ENCODE measurements at places on chromosomes 6 and 20. TPM values are rescaled to one million over a fixed set of nuclear protein-coding genes. Genes with fewer than 3 reads are reported as not detected.

DNA sequence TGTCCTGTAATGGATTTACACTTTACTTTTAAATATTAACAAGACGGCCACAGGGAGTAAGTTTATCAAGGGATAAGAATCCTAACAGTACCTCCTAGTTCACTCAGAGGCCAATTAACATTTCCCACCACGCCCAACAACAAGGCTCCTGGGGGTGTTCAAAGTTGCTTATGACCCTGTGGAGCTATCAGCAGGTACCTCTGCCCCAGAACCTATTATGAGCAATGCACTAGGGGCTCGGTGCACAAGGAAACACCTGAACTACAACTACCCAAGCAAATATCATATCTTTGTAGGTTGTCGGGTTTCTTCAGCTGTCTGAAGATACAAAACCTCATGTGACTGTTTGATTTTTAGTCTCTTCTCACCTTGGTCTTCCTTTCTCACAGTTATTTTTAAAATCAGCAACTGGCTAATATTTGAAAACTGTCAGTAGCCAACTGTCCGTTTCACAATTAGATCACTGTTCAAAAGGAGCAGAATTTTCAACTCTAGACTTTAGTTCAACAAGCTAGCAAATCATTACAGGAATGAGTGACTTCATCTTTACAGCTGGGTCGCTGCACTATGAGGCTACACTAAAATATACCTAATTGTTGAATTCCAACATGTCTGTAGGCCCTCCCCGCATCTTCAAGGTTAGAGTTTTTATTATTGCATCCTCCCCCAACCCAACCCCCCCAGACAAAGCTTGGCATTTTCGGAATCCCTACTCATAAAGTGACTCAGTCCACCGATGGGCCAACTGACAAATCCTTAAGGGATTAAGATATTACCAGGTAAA is 38.1 kb downstream of the B4GALT5 start:
- DNase-seq, result no peak
- H3K27ac ChIP-seq, result peak overlapping the region; percentile 67
- peaks cover 82% of the 10 kb centered on the region for H3K4me1 ChIP-seq
- no peak overlapping the region for H3K4me3 ChIP-seq

DNA sequence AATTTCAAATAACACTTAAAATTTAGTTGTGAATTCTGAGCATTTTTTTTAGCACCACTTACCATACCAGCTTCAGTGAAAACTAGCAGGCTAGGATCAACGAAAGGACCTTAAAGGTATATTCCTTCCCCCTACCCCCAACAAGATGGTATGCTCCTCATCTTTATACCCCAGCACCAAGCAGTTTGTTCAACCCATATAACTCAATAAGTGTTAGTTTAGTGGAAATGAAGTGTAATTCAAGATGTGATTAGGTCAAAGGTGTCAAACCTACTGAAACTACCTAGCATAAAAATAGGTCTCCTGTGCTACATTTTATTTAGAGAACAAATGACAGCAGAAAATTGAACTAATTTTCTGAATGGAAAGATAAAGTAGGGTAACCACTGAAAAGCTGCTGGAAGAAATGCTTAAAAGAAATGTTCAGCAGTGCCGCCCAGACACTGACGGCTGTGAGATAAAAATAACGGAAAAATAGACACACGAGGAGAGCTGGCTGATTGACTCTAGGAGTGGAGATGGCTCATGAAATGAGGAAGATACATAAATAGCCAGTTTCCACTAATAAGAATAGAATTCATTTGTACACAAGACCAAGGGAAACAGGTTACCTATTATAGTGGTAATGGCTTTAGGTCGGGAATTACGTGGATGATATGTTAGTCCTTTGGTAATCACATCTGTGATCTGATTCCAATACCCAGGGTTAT is 94.8 kb downstream of the IPCEF1 start:
- H3K27ac ChIP-seq, result no peak overlapping the region
- H3K36me3 ChIP-seq, result peaks cover 10% of the 10 kb centered on the region
- no peaks in the 10 kb centered on the region for H3K4me1 ChIP-seq
- no peaks in the 10 kb centered on the region for H3K27me3 ChIP-seq
- no peak for DNase-seq

DNA sequence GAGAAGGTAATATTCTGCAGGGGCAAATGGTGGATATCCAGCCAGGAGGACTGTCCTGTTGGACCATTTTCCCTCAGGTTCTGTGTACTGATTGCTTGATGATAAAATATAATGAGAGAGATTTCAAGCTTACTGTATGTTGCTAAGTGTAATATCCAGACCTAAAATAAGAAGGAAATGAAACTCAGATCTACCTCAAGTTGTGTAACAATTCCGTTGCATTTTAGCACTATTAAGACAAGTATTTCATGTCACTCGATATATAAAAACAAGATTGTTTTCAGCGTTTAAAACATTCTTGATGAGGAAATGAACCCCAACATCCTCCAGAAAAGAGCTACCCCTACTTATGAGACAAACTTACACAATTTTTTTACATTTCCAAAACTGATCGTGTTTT is 57.2 kb downstream of the RGS17 start:
- DNase-seq, result no peak
- H3K27ac ChIP-seq, result no peak overlapping the region
- H3K4me1 ChIP-seq, result peaks cover 6% of the 10 kb centered on the region
- no peaks in the 10 kb centered on the region for H3K27me3 ChIP-seq
- H3K4me3 ChIP-seq, result no peak overlapping the region

- DNase-seq, result no peak
- no peaks in the 10 kb centered on the region for H3K4me1 ChIP-seq
- H3K36me3 ChIP-seq, result peaks cover 14% of the 10 kb centered on the region
- H3K4me3 ChIP-seq, result no peak overlapping the region
- H3K27ac ChIP-seq, result no peak overlapping the region
- no peaks in the 10 kb centered on the region for H3K27me3 ChIP-seq
Observed at GRCh38 chr6:2817903-2818443, 23.7 kb downstream of the SERPINB1 start.

- no peak overlapping the region for H3K27ac ChIP-seq
- H3K4me3 ChIP-seq, result no peak overlapping the region
- no peaks in the 10 kb centered on the region for H3K4me1 ChIP-seq
- H3K36me3 ChIP-seq, result no peaks in the 10 kb centered on the region
- DNase-seq, result no peak
Observed at GRCh38 chr20:14264869-14265268, 72.5 kb downstream of the FLRT3 start.

DNA sequence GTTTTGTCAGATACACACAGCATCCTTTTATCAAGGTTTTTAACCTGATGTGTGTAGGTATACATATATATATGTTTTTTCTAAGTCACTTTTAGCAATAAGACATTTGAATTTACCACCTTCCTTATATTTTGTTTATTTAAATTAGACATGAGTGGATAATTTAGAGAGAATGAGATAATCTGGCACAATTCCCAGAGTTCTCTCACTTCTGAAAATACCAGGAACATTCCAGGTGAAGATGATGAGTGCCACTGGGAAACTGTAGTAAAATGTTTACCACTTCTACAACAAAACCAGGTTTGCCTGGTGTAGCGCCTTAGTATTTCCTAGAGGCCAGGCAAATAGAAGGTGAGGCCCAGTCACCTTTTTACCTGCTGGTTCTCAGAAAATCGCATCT is 189.5 kb downstream of the TMEM242 start:
- no peak overlapping the region for H3K27ac ChIP-seq
- no peak overlapping the region for H3K4me3 ChIP-seq
- H3K27me3 ChIP-seq, result no peaks in the 10 kb centered on the region
- no peak for DNase-seq

DNA sequence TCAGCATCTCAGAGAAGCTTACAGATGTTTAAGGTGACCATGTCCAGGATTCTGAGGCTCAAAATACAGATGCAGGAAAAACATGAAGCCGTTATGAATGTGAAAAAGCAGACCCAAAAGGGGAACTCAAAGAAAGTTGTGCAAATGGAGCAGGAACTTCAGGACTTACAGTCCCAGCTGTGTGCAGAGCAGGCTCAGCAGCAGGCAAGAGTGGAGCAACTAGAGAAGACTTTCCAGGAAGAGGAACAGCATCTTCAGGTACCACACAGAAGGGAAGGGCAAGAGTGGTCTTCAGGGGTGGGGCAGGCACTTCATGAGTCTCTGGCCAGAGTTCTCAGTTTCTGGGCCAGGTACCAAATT is 15.2 kb downstream of the RNF8 start:
- no peaks in the 10 kb centered on the region for H3K27me3 ChIP-seq
- no peak overlapping the region for H3K27ac ChIP-seq
- no peaks in the 10 kb centered on the region for H3K4me1 ChIP-seq
- peaks cover 19% of the 10 kb centered on the region for H3K36me3 ChIP-seq

DNA sequence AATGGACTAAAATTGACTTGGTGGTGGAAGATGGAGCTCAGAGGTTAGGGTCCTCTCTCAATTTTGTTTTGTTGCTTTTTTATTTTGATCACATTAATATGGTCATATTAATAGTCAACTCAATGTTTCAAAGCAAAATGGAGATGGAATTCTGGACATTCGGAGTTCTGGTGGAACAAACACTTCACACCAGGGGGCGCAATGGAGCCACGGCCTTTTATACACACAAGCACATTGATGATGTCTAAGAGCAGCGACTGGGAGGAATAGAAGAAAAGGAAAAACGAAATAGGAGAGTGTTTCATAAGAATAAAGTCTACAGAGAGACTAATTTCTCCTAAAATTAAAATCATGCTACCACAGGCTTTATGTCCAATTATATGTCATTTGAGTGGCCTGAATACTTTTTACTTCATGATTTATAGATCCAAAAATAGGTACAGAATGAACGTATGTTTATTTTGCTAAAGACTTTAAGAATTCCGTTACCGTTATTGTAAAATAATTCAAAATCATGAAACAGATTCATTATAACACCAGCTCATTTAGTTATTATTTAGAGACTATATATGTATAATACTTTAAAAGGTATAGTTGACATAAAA is 197.6 kb upstream of the SASH1 start:
- no peaks in the 10 kb centered on the region for H3K27me3 ChIP-seq
- peak; percentile 78 for DNase-seq
- no peaks in the 10 kb centered on the region for H3K36me3 ChIP-seq
- H3K4me3 ChIP-seq, result no peak overlapping the region
- peaks cover 11% of the 10 kb centered on the region for H3K4me1 ChIP-seq

- no peaks in the 10 kb centered on the region for H3K27me3 ChIP-seq
- no peaks in the 10 kb centered on the region for H3K4me1 ChIP-seq
- H3K36me3 ChIP-seq, result peaks cover 46% of the 10 kb centered on the region
- no peak overlapping the region for H3K27ac ChIP-seq
Observed at GRCh38 chr6:151422981-151423380, 28.9 kb downstream of the RMND1 start.

GRCh38 chr6:139243536-139243935 is 48.3 kb downstream of the TXLNB start:
- H3K36me3 ChIP-seq, result no peaks in the 10 kb centered on the region
- H3K4me1 ChIP-seq, result peaks cover 11% of the 10 kb centered on the region
- no peak overlapping the region for H3K27ac ChIP-seq
- H3K4me3 ChIP-seq, result no peak overlapping the region
- DNase-seq, result no peak

DNA sequence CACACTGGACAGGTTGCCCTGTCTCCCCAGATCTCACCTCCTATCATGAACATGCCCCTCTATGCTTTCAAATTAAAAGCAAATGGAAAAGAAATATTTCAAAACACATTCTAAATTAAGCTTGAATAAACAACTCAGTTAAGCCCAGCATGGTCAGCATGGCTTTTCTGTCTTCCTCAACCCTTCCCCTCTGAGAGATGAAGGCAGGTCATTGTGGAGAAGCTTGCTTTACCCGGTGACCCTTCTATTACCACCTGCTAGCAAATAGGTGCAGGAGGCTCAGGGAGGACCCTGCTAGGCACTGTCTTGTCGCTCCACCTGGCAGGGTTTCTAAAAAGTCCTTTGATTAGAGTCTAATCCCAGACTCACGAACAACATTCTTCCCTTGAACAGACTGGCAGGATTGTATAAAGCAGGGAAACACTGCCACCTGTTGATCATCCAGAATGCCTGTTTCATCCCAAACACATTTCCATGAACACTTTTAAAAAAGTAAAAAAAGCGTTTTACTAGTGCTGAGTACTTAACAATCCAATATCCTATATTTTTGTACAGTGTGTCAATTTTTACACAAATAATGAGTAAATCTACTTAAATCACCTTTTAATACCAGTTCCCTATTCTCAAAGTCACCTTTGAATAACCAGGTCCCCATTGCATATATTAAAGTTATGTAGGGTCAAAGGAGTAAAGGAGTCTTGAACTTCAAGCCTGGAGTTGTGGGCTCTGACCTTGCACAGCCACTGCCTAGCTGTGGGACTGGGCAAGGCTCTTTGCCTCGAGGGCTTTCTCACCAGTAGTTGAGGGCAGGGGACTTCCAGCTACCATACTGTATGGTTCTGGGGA is 75.5 kb downstream of the GPR6 start:
- H3K27me3 ChIP-seq, result no peaks in the 10 kb centered on the region
- no peak overlapping the region for H3K4me3 ChIP-seq
- no peak overlapping the region for H3K27ac ChIP-seq
- no peak for DNase-seq

- no peaks in the 10 kb centered on the region for H3K4me1 ChIP-seq
- DNase-seq, result no peak
- no peak overlapping the region for H3K27ac ChIP-seq
- H3K4me3 ChIP-seq, result no peak overlapping the region
- H3K27me3 ChIP-seq, result no peaks in the 10 kb centered on the region
- H3K36me3 ChIP-seq, result no peaks in the 10 kb centered on the region
Observed at GRCh38 chr6:124066946-124067552, 263.4 kb downstream of the NKAIN2 start.

- H3K27me3 ChIP-seq, result no peaks in the 10 kb centered on the region
- no peaks in the 10 kb centered on the region for H3K36me3 ChIP-seq
- H3K27ac ChIP-seq, result no peak overlapping the region
- no peak for DNase-seq
Observed at GRCh38 chr6:138882369-138883017, 86.6 kb downstream of the ECT2L start.

DNA sequence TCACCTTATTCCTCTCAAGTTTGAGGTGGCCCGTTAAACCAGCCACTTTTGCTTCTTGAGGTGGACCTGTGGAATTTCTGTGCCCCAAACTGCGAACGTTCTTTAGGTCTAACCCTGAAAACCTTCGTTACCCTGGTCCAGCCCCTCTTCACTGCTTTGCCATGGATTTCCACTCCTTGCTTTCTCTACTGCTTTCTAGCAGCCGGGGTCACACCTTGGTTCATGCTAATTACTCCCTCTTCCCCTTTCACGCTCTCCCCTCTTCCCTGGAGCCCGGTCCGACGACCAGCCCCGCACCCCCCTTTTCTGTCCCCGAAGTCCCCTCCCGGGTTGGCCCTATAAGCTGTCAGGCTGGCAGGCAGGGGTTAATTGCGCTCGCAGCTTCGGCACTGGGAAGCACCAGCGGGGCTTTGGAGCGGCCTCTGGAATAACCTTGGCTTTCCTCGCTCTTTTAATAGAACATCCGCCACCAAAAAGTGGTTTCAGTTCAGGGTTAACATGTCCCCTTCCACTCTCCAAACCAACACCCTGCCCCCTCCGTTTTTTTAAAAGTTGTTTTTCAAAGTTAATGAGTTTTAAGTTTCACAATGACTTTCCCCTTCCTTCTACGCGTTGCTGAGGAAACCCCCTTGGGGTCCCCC is 1.4 kb upstream of the HIVEP1 start:
- H3K27me3 ChIP-seq, result no peaks in the 10 kb centered on the region
- peak; percentile 72 for DNase-seq
- H3K36me3 ChIP-seq, result peaks cover 15% of the 10 kb centered on the region
- H3K4me3 ChIP-seq, result peak overlapping the region; percentile 87

The EBF4 gene
- total RNA-seq, result 2.7 TPM

The KIAA1755 gene
- 0.16 TPM for total RNA-seq

The INSM1 gene
- total RNA-seq, result 3.3 TPM

The CUTA gene
- 243 TPM for total RNA-seq

The LIN28B gene
- total RNA-seq, result 82.0 TPM

The LY6G6D gene
- total RNA-seq, result not detected

The MDN1 gene
- 146 TPM for total RNA-seq

The MYLK4 gene
- 0.05 TPM for total RNA-seq

The SIRPA gene
- 5.9 TPM for total RNA-seq

The ERVFRD-1 gene
- total RNA-seq, result not detected
